ENCODE measurements at places on chromosomes 4 and X.

DNA sequence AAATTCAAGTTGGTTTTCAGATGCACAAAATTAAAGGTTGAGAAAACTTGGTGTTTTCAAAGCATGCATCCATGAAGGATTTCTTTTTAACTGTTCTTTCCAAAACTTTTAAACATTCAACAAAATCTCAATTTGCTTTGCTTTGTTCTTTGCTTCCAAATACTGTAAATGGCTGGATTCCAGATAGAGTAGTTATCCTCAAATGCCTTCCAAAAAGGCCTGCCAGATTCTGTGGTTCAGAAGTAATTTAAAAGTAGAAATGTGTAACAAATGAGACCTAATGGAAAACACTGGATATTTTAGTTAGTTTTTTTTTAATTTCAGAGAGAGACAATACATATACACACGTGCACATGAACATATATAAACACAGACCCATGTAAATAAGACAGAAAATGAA is 97.3 kb downstream of the NR3C2 start:
- no peak for DNase-seq

DNA sequence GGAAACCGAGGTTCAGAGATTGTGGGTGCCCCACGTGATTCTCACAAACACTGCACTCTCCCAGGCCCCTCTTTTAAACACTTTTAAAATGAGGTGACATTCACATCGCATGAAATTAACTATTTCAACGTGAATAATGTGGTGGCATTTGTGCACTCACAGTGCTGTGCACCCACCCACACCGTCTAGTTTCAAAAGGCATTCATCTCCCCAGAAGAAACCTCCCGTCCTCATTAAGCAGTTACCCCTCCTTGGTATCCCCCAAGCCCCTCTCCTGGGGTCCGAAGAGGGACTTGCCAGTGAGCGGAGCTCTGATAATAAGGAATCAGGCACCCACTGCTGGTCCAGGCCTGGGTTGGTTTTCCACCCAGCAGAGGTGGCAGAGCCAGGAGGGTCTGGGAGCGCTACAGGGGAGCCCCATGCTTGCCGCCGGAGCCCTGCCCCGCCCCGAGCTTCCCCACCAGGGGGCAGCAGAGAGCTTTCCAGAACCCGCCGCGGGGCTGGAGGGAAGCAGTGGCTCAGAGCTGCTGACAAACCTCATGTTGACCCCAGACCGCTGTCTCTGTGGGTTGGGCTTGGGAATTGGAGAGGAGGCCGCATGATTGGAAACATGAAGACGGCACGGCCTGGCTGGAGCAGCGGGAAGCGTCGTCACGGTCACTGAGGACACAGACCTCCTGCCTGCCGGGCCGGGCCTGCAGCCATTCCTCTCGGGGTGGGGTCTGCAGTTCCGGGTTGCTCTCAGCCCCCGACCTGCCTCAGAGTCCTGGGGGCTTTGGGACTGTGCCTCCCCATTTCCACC is 27.5 kb upstream of the HTRA3 start:
- DNase-seq = peak; percentile 81

DNA sequence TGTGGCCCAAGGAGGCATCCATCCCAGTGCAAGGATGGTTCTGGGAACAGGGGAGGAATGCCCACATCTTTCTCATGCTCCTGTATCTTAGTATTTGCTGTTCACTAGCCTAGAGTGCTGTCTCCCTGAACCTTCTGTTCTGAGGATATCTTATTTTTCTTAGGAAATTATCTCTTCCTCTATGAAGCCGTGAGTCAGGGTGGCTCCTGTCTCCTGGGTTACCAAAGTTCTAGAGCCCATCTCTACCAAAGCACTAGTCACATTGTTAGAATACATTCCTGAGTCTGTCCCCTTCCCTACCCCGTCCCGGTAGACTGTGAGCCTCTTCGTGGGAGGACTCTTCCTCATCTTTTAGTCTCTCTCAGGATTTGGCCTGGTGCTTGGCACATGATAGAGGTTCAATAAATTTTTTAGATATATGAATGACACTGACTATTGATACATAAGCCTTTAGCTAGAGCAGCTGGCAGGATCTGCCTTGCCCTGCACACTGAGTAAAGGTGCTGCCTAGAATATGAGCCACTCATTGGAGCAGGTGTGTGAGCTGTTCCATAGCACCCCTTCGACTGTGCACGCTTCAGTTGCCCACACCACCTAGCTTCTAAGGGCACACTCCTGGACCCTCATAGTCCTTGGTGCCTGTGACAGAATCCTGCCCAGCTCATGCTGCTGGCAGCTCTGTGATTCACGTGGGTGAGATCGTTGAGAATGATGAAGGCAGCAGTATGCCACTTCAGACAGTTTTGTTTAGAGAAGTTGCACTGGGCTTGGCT is 13.3 kb downstream of the CXCR3 start:
- DNase-seq = no peak

DNA sequence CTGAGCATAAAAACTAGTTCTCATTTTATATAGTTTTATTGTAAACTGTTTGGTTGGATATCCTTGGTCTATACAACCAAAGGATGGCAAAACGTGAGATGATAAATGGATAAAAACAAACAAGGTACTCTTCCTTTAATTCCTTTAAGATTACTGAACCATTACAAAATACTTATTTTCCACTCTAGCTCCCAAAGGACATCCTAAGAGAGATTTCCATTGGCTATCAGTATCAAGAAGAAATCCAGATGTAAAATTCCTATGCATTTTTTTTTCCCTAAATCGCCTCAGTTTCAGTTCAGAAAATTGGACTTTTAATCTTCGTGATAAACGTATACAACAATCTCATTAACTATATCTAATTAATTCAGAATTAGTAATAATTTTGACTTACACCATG is 2.3 kb downstream of the FBXL5 start:
- no peak for DNase-seq

DNA sequence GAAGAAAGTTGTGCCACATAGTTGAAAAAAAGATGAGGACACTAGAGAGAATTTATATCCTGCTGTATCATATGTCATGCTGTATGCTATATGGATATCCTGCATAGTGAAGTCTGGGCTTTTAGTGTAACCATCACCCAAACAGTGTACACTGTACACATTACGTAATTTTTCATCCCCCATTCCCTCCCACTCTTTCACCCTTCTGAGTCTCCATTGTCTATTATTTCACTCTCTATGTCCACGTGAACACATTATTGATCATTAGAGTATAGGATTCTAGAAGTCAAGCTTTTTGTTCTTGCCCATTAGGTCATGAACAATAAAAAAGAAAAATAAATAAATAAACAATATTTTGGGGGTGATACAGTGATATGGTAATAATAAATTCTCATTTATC is 18.0 kb upstream of the FRYL start:
- no peak for DNase-seq

GRCh38 chrX:149638860-149639259 is 7.3 kb upstream of the TMEM185A start:
- DNase-seq = no peak

GRCh38 chr4:26404743-26405206 is 84.0 kb downstream of the RBPJ start:
- no peak for DNase-seq

DNA sequence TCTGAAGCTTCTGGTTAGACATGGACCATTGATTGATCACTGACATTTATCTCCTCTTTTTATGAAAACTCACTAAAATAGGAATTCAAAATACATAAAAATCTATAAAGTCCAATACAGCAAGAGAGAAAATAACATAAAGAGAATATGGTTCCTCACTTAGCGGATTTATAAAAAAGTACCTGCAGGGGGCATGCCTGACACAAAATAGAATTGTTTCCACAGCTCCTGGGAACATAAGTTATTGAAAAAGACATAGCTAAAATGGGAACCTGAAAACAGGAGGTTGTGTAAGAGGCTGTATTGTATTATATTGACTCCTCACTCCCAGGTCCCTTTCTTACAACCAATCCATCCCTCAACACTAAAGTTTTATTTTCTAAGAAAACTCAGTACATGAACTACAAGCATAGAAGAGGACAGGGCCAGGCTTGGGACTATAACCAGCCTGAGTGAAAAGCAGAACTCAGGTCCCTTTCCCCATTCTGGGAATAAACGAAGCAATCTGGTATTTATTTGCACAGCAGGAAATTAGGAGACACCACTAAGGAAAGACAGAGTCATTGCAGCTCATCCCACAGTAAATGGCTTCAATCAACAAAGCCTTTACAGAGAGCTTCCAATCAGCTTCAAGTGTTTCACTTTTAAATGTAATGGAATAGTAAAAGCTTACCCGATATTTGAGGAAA is 121.1 kb upstream of the NDST4 start:
- DNase-seq = no peak

DNA sequence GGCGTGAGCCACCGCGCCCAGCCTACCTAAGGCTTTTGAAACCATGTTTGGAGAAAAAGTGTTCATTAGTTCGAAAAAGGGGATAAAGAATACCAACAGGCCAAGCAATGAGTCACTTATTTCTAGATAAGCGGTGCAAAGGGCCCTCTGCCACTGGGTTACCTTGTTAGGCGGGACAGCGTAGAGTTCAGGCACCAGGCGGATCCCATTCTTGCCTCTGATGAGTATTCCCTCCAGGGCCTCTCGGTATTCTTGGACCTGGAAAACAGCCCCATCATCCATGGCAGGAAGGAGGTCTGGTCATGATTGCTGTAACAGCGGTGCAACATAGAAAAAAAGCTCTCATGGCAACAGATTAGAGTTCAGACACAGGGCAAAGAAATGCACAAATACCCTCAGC is 48.0 kb downstream of the PHKA2 start:
- DNase-seq = no peak

- no peak for DNase-seq
Observed at GRCh38 chr4:130747842-130748241, 1651.9 kb downstream of the C4orf33 start.

DNA sequence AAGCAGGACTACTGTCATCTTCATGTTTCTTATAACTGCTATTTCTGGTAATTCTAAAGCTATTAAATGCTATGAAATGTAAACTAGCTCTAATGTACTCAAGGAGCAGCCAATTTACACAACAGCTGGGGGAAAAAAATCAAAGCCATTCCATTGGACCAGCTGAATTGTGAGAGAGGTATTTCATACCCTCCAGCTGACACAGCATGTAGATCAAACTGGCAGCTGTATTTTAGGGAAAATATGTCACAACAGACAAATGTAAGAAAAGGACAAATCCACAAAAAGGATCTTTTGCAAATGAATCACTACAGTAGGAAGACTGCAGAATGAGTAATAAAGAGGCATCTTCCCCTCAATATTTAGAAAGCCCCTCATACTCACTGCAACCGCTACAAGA is 65.2 kb upstream of the FAM47B start:
- DNase-seq = no peak

- DNase-seq = no peak
Observed at GRCh38 chr4:106795326-106795725, 240.8 kb downstream of the DKK2 start.

DNA sequence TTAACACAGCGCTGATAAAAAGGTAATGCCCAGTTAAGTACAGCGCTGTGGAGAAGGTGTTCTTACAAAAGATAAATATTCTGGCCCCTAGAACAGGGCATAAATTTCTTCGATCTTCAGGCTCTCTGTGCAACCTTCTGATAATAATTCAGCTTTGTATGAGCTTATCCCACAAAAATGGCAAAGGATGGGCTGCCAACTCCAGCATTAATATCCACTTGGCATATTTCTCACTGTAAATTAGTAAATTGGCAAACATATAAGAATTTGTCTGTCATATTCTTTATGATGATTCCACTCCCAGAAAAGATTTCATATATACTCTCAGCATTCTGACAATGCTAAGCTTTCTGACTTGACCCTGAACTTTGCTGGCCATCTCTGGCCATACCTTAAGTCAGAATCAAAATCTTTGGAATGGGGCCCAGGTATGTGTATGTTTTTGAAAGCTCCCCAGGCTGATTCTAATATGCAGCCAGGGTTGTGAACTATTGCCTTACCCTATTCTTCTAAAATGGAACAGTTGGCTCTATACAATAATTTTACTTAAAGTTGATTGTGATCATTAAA is 134.8 kb downstream of the FRYL start:
- DNase-seq = no peak

DNA sequence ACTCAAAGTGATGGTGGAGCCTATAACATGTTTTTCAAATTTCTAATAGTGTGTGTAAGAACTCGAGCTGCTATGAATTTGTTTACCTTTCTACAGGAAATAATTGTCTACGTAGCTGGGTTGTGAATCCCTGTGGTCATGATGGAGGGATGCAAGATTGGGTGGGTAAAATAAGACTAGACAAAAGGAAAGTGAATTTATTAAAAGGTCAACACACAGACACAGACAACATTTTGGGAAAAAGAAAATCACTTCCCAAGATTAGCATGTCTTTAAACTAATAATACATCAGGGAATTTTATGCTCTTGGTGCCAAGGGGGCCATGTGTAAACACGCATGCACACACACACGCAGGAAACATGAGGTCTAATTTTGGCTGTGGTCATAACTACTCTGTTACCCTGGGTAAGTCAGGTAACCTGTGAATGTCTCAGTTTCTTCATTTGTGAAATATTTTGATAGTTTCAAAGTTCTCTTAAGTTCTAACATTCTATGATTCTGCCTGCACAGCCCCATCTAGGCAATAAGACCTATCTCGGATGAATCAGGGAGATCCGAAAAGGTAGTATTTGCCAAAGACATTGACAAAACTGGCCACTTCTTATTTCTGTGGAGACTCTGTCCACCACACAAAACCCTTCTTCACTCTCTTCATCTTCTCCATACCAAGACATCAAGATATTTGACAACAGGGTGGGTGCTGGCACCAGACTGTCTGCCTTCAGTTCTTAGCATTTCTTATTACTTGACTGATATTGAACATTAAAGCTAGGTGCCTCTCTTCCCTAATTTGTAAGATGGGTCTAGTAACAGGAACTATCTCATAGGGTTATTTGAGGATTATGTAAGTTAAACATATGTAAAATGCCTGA is 1.6 kb upstream of the UNC5C start:
- DNase-seq = no peak

DNA sequence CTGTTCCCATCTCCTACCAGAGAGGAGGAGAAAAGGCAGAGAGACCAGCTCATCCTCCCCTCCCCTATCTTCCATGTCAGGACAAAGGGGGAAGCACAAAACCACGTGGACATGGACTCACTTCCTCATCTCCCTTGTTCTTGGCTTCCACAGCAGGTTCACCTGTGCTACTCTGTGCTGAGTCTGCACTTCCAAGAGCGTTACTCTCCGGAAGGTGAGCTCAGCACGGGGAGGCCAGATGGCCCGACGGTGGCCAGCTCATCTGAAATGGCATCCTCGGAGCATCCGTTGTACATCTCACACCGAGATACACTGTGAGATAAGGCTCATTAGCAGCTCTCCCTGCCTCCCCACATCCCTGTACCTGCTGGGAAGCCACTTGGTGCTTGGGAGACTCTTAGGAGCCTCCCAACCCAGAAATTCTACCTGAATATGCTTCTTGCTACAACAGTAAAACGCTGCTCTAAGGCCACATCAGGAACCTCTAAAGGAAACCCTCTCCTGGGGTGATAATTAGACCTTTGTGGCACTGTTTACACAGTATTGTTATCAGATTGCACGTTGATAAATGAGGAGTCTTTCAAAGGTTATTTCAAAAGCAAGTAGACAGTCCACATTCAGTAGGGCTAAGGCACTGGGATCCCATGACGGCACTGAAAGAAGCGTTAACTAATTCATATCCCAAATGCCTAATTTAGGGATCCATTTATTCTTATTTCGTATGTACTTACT is 19.4 kb downstream of the LGI2 start:
- no peak for DNase-seq

All from activated naive CD4-positive, alpha-beta T cell (primary cell).